ENCODE measurements at places on chromosomes 7 and 10.

GRCh38 chr7:47806701-47807103 lies 141.6 kb downstream of the PKD1L1 start:
- no peak for DNase-seq

GRCh38 chr10:8060010-8060703 lies 5.7 kb downstream of the GATA3 start:
- DNase-seq, result no peak

DNA sequence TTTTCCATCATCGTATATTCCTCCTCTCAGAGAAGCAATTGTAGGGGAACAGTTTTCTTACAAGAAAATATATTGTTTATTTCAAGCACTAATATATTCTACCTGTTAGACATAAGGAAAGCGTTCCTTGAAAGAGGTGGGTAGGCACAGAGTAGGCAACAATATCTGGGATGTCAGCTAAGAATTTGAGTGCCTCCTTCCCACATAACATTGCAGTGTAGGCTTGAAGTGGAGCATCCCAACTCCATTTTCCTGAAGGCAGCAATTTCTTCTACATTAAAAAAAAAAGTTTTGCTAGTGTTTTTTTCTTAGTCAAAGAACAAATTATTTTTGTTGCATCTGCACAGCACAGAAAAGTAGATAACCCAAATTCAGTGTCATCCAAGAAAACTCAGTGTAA lies 20.8 kb downstream of the BCAP29 start:
- no peak for DNase-seq

DNA sequence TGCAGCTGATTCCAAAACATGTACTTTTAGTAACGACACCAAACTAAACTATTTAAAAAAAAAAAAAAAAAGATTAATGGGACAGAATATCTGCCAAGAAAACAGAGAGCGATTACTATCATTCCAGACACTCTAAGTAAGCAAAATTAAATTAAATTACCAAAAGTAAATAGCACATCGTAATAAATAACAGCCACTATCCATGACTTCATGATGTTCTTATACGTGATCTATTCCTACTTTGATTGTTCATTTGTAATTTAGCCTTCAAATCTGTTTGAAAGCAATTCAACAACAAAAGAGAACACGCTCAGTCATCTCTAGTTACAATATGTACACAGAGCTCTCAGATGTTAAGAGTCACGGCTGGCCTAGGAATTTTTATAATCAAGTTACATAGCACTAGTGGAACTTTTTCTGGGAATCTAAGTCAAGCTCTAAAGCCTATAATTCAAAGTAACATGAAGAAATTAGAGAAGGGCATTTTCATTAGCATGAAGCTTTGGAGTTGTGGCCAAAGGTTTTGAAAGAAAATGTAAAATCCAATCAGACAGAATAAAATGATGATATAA lies 241.7 kb upstream of the NEBL start:
- DNase-seq, result no peak

DNA sequence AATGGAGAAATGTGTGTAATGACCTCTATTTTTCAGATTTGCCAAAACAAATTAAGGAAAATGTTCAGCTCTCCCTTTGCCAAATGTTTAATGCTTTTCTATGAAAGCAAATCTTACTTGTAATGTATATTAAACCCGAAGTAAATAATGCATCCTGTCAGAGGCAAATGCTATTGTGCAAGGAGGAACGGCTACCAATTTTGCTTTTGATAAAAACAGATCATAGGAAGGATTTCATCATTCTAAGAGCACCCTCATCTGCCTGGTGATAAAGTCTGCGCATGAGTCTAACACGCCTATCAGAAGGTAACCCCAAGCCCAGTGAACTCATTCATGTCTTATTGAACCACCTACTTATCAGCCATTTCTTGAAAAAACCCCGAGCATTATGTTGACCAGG lies 412.4 kb upstream of the MKI67 start:
- no peak for DNase-seq

GRCh38 chr10:2920168-2920567 lies 147.2 kb upstream of the PFKP start:
- DNase-seq, result no peak

DNA sequence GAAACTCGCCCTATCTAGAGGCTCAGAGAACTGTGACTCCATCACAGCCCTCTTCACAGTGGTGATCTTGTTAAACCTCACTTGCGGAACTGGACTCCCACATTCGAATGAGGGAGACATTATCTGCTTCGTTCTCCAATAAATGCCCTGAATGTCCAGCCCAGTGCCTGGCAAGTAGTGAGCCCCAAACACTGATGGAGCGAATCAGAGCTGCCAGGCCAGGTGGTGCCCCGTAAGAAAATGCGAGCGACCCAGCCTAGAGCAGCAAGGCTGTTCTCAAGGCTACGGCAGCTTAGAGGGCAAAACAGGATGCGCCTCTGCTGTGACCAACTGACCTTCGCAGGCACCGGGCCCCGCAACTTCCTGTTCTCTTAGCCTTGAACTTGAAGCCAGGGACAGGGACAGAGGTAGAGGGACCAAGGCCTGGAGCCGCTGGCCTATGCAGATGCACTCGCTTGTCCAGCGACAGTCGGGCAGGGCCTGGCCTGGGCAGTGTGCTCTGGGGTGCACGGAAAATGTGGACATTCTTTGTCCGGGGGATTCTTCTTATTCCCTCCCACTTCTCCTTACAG lies 217.6 kb downstream of the TCERG1L start:
- DNase-seq, result no peak

GRCh38 chr7:156816943-156817572 lies 75.9 kb downstream of the LMBR1 start:
- no peak for DNase-seq

GRCh38 chr10:111432588-111432987 lies 355.8 kb downstream of the ADRA2A start:
- DNase-seq, result no peak

- DNase-seq, result no peak
Observed at GRCh38 chr7:82445271-82445670, 1.7 kb upstream of the CACNA2D1 start.

GRCh38 chr7:27115221-27116026 lies 12.9 kb upstream of the HOXA2 start:
- no peak for DNase-seq

DNA sequence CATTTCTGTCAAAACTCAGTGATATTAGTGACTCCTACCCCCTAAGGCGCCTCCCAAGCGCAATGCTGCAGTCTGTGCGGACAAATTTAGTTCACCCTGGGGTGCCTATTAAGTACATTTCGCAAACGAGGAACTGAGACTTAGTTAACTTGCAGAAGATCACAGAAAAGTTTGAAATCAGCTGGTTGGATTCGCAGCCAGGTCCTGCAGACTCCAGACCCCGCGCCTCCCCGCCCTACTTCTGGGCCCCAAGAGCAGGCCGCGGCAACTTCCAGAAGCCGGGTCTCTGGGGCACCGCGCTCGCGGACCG lies 588 bp downstream of the CYREN start:
- DNase-seq, result no peak

GRCh38 chr10:42988517-42989395 lies 88.1 kb upstream of the RET start:
- DNase-seq, result no peak

- no peak for DNase-seq
Observed at GRCh38 chr10:52335665-52336064, 21.6 kb downstream of the DKK1 start.

DNA sequence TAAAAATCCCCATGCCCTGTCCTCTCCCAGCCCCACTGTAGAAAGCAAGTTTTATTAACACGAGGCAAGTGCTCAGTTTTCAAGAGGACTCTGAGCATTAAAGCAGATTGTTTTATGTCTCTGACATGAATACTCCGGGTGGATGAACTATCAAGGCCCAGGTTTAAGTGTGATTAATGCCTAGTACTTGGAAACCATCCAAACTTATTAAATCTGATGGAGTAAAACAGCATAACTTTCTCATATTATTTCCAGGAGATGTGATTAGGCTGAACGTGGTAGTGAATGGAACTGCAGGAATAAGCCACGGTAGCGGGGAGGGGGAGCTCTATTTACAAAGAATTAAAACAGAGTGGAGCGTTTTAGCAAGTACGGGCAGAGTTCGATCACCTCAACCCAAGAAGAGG lies 144.2 kb upstream of the RNF32 start:
- DNase-seq, result no peak

GRCh38 chr10:24716295-24716694 lies 7.4 kb downstream of the ARHGAP21 start:
- no peak for DNase-seq

DNA sequence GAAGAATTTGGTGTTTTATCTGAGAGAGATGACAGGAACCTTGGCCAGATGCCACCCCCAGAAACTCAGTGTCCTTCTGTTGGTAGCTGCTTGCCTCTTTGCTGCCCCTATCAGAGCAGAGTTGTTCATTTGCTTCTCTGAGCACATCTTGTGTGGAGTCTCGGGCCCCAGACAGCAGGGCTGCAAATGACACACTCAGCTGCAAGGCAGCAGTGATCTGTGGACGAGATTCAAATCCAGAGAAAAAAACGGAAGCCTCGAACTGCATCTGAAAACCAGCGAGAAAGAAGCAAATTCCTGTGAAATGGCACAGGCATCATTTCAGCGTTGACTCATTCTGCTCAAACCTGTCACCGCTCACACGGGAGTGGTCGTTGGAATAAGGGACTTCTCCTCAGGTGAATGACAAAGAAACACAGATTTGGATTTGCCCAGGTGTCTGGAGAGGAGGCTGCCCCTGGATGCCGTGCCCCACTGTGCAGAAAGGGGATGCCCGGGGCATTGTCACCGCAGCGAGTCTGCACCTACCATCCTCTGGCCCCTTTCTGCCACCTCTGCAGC lies 144.7 kb downstream of the PFKFB3 start:
- peak; percentile 30 for DNase-seq

DNA sequence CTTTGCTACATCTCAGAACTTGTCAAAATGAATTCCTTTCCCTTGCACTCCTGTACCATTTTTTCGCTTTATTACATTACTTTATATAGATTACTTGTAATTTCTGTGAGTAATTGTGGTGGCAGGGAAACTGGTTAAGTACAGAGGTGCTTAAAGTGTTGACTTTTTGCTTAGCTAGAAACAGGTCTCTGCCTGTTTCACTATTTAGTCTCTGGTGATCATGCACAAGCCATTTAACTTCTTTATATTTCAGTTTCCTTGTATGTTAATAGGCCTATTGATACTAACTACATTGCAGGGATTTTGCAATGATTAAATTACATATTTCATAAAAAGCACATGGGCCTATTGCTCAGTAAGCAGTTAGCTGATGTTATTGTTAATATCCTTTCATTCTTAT lies 233.8 kb downstream of the PRKG1 start:
- no peak for DNase-seq

DNA sequence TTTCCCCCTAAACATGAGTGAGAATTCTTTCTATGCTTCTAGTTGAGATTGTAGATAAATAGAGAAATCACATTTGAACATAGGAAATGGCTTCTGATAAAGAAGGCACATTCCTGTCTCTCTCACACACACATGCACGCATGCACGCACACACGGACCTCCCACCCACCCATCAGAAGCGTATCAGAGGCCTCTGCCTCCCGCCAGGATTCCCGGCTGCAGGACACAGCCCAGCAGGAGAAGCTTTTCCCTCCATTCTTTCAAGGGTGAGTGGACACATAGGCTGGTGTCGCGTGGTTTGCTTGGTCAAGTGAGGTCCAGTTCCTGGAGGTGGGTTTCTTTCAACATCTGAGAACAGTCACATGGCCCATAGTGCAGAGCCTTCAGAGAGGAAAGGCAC lies 34.2 kb downstream of the KLF6 start:
- DNase-seq, result no peak

- no peak for DNase-seq
Observed at GRCh38 chr10:6203331-6204062, 765 bp downstream of the PFKFB3 start.

GRCh38 chr10:34195364-34196057 lies 619.6 kb downstream of the PARD3 start:
- DNase-seq, result no peak

GRCh38 chr10:43938810-43939209 lies 290.1 kb upstream of the ZNF32 start:
- DNase-seq, result no peak

GRCh38 chr10:8636371-8636770 lies 581.9 kb downstream of the GATA3 start:
- no peak for DNase-seq

DNA sequence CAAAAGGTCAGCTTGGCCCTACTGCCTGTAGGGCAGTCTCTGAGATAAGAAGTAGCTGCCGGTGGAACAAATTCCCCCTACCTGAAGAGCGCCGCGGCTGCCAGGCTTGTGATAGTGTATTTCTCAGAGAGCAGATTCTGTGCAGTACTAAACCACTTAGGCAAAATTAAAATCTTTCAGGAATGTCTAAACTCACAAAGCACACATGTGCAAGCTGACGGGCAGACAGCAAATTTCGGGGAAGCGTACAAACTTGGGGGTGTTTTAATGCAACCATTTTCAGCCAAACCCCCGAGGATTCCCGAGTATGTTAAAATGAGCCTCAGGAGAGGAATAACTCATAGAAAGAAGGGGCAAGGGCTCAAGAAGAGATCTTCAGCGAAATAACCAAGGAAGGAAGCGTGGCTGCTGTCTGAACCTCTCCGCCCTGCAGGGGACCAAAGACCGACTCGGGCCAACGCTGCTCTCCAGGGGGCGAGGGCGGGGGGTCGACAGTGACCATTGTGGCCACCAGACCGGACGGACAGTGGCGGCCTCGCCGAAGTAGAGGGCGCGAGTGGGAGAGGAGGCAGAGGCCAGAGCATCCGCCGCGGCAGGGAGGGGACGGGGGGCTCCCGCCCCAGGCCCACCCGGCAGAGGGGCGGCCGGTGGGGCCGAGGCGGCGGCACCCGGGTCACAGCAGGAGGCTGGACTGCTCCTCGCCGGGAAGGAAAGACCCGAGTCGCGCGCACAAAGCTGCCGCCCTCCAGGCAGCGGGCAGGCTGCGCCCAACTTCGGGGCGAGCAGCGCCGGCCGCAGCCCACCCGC lies 819 bp downstream of the HYCC1 start:
- no peak for DNase-seq

- DNase-seq, result no peak
Observed at GRCh38 chr10:71829171-71829570, 21.9 kb downstream of the PSAP start.

DNA sequence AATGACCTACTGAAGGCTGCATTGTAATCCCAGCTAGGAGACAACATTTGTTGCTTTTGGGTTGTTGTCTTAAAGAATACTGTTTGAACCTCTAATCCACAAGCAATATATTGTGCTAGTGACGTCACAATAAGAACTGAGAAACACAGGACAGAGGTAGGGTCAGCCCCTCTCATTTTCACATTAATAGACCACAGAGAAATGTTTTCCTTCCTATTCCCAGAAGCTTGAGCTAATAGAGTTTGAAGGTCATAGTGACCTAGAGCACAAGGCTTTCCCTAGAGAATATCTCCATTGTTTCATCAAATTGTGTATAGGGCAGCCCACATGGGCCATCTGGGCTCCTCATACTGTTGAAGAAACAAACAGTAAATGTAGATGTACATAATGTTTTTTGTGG lies 300.9 kb upstream of the AKR1E2 start:
- DNase-seq, result no peak

- no peak for DNase-seq
Observed at GRCh38 chr10:29142516-29143314, 146.2 kb upstream of the LYZL1 start.

- DNase-seq, result no peak
Observed at GRCh38 chr10:71316056-71316785, 2.8 kb upstream of the SLC29A3 start.

GRCh38 chr10:13056456-13057077 lies 43.4 kb upstream of the OPTN start:
- DNase-seq, result no peak
